NCI-H446 (cell line): ENCODE measurements at places on chromosomes 6 and 20.
A peak's percentile ranks its signal among the peaks of the same experiment; 100 is the strongest.

DNA sequence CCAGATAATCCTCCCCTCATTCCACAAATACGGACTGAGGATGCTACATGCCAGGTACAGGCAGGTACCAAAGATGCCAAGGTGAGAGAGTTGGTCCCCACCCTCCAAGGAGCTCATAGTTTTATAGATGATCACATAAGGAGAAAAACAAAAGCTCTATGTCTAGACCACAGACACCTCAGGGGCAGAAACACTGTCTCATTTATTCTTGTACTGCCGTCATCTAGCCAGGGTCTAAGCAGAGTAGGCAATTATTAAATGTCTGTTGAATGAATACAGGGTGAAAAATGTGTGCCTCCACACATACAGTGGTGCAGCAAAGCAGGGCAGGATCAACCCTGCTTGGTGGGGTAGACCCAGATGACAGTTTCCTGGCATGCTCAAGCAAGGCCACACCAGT, 439.8 kb upstream of the JARID2 start:
- no peak for DNase-seq

GRCh38 chr20:58239216-58239615, 10.8 kb upstream of the ANKRD60 start:
- DNase-seq, result no peak

- DNase-seq, result no peak
Observed at GRCh38 chr20:34536798-34537394, 20.7 kb downstream of the DYNLRB1 start.

DNA sequence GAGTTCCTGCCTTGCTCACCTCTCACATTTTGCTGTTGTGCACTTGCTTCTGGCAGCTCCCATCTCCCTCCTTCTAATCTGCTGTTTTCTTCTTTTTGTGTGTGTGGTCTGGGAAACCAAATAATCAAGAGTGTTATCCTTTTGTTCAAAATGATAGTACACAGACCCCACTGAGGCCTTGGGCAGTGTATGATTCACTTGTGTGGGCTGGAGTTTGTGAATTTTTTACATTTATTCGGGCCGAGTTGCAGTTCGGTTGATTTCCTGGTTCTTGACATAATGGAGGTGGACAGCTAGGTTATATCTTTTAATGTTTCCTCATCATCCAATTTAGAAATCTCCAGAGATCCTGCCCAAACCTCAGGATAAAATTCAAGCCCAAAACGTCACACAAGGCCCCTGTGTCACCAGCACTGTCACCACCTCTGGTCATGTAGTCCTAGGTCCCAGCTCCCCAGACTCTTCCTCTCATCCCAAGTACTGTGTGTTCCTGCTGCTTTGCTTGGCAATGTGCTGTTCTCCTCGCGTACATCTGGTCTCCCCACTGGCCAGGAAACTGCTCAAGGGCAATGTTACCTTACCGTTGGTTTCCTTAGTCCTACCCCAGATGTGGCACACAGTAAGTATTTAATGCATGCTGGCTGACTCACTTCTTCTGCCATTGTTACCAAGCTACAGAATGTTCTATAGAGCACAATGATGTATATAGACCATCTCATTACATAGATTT, 55.7 kb upstream of the PHACTR2 start:
- DNase-seq, result no peak

- DNase-seq, result no peak
Observed at GRCh38 chr20:55515832-55516231, 489.5 kb downstream of the CBLN4 start.

DNA sequence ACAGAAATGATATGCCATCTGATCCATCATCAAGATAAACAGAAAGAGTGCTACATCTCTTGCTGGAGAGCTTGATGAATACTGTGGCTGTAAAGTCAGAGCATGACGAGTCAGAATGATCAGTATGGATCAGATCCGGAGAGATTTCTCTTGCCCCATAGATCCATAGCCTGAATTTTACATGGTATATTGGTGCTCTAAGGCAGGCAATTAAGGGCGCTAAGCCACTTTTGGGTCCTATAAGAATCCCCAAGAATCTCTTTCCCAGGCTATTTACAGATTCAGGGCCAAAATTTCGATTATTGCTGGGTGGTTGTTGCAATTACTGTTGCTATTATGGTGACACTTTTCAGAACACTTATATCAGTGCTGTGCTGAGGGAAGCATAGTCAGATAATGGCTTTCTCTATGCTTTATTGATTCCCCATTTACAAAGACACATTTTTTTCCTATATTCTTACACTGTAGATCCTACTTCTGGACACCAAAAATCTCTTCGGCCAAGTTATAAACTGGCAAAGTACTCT, 94.4 kb downstream of the ADGRB3 start:
- no peak for DNase-seq

DNA sequence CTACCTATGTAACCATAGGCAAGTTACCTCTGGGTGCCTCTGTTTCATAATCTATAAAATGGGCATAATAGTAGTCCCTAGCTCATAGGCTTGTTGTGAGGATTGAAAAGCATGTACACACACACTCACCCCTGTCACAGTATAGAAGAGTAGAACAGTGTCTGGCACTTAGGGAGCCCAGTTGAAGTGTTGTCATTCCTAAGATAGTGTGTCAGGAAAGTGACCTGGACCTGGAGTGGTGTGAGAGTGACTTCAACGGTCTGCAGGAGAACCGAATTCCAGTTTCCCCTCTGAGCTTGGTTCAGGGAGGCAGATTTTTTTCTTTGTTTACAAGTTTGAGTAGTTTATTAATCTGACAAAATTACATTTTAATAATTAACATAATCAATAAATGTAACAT, 229.9 kb upstream of the MAP3K7 start:
- no peak for DNase-seq

GRCh38 chr6:111996144-111996865, 57.6 kb upstream of the CCN6 start:
- no peak for DNase-seq

DNA sequence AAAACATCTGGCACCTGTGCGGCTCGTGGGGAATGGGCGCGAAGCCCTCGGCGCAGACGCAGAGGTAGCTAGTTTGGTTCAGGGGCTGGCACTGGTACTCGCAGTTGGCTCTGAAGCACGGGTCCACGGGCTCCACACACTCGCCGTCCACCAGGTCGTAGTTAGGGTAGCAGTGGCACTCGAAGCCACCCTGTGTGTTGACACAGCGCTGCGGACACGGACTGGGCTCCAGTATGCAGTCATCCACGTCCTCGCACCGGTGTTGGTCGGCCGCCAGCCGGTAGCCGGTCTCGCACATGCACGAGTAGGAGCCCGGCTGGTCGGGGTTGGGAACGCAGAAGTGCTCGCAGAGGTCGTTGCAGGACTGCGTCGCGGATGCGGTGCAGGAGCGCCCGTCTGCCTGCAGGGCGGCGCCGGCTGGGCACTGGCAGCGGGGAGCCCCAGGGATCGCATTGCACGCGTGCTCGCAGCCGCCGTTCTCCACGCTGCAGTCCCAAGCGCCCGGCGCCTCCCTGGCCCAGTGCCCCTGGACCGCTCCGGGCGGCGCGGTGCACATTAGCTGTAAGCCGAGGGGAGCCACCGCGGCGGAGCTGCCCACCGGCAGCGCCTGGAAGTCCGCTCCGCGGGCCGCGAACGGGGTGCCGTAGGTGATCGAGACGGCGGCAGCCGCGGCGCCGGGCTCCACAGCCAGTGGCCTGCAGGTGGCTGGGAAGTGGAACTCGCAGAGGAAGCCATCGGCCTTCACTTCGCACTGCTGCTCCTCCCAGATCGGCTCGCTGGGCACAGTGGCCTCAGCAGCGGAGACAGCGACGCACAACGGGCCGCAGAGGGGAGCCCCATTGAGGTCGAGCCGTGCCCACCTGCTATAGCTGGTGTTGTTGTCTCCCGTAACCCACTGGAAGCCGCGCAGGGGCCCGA, 930 bp downstream of the THBD start:
- DNase-seq, result no peak

DNA sequence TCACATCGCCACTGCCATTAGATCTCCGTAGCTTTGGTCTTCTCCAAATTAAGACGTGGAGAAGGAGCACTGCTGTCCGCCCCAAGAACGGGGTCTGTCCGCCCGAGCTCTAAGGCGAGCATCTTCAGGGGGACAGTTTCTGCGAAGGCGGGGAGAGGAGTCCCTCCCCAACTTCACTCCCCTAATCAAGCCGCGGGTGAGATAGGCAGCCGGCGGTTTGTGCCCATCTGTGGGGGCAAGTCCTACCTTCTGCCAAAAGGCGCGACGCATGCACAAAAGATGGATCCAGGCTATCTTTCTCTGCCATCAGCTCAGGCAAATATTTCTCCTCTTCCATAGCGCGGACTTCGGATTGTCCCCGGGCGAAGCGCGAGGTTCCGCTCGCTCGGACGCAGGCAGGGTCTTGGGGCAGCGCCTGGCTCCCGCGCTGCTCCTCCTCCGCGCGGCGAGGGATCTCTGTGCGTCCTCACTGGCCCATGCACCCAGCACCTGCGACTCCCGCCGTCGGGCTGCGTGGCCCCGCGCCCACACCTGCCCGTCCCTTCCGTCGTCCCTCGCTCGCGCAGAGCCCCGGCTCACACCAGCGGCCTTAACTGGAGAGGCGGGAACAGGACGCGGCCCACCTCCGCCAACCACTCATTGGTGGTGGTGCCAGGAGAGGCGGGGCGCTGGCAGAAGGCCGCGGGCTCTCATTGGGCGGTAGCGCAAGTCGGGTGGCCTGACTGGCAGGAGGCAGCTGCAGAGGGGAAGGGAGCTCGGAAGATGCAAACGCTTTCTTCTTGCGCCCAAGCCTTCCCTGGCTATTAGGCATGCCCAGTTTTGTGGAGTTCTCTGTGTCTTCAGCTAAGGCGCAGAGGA, at the start of gene KHDRBS2:
Gene KHDRBS2, minus strand, starts transcription at position 614 of the 858 bp plus-strand sequence.
- DNase-seq, result peak; percentile 22

DNA sequence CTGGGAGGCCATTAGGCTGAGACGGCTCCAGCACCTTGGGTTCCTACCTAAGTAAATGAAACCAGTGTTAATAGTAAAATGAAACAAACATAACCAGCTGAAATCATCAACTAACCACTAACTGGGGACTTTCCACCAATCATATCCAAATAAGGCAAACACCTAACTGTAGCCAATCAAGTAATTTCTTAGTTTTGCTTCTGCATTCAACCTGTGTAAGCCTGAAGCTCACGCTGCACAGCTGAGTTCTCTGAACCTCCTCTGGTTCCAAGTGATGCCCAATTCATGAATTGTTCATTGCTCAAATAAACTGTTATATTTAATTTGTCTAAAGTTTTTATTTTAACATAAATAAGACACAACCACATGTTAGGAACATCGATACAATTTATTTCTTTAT, 22.5 kb downstream of the KLHL32 start:
- no peak for DNase-seq

GRCh38 chr6:153840039-153840850, 198.8 kb upstream of the OPRM1 start:
- DNase-seq, result no peak

DNA sequence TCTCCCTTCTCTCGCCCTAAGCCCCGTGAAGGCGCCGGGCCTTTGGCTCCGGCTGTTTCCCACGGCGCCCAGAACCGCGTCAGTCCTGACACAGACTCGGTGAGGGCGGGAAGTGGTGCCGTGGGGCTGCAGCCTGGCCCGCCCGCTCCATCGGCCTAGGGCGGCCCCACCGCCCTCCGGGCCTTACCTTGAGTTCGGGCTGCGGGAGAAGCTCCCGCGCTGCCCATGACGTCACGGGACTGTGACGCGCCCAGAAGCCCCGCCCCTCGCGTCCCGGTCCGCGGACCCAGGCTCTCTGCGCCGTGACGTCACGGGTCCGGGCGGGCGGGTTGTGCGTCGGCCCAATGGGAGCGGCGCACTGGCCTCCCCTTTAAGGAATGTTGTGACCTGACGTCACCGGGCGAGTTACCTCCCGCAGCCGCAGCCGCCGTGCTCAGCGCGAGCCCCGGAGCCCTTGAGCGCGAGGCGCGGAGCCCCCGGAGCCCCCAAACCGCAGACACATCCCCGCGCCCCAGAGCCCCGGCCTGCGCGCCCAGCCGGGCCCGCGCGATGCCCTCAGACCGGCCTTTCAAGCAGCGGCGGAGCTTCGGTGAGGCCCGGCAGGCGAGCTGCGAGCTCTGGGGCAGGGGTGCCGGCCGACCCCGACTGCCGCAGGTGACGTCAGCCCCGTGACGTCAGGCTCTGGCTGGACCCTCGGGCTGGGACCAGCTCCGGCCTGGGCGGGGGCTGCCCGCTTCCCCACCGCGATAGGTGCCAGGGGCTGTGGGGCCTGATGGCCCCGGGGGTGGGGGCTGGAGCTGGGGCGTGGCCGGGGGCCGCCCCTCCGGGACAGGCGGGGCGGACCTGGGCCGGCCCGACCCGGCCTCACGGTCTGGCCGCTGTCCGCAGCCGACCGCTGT, at the start of gene MAP1LC3A:
Gene MAP1LC3A, plus strand, starts transcription at position 399 of the 899 bp plus-strand sequence. Its CDS starts 151 bp downstream, at position 550.
- DNase-seq, result no peak

- DNase-seq, result no peak
Observed at GRCh38 chr20:59062081-59062480, 19.5 kb upstream of the PRELID3B start.

DNA sequence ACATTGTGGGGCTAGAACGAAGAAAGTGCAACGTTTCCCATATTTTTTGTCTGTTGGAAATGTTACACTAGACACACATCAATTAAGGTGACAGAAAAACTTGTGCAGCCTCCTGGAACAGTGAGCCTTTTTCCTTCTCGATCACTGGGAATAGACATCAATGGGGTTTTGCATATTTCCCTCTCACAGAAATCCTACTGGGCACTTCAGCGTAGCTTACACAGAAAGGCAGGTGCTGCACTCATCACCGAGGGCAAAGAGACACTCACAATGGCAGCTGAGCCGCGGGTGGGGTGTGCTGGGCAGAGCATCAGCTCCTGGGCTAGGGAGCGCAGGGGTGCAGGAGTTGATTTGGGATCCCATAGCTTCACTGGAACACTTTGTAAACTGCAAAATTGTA, 64.5 kb downstream of the THBS2 start:
- no peak for DNase-seq

DNA sequence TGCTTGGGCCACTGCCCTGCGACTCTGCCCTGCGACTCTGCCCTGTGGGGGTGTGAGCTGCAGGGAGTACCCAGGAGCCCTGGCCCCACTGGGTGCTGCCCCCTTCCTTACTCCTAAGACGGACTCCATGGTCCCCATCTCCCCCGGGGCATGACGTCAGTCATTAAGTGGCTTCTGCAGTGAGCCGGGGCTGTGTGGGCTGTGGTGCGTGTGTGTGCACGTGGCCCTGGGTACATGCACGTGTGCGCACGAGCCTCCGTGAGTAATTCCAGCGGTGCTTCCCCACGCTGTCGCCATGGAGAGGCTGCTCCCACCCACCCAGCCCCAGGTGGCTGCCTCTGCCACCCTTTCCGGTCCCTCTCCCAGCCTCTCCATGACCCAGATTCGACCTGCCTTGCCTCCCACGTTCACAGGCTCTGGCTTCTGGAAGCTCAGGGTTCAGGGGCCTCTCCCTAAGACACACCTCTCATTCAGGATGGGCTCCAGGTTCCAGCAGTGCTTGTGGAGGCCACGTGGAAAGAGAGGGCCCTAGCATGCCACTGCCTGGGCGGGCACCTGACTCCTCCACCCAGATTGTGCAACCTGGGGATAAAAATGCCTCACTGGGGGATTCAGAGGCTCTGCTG, 88.3 kb downstream of the DLGAP4 start:
- DNase-seq, result no peak

- no peak for DNase-seq
Observed at GRCh38 chr6:21341910-21342309, 251.6 kb upstream of the SOX4 start.

DNA sequence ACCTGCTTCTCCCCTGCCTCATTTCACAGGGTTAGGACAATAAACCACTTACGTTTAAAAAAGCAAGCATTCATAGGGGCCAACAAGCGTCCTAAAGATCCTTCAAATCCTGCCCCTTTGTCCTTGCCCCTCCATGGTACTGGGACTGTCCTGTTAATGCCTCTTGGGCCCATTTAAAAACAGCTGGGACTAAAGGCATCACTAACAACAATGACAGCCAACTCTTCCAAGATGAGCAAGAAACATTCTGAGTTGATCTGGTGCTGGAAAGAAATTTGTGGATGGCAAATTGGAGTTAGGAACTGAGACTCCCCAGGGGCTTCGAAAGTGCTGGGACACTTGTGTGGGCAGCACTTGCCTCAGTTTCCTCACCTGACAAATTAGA, 93.4 kb downstream of the ZMYND8 start:
- no peak for DNase-seq
